ENCODE measurements at places on chromosomes 4 and X. TPM values are rescaled to one million over a fixed set of nuclear protein-coding genes. Genes with fewer than 3 reads are reported as not detected.

DNA sequence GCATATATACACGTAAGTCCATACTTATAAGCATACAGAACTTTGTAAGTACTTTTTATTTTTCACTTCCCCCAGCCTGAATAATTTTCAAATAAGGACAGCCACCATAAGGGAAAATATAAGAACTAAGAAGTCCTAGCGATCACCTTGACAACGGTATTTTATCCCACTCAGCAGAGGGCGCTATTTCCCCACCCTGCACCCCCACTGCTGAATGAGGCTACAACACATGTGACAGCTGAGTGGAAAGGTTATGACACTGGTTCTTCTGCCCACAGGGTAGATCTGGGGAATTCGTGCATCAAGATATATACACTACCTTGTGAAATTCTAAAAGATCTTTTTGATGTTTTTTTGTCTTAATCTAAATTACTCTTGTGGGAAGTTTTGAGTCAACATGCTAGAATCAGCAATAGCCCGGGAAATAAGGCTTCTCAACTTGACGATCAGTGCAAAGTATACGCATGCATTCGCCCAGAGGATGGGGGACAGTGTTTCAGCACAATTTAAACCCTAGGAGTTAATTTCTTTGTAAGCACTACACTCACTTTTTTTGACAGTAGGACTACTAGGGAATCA, 151.5 kb downstream of the CORIN start:
- no peaks in the 10 kb centered on the region for H3K36me3 ChIP-seq
- H3K4me1 ChIP-seq: no peaks in the 10 kb centered on the region
- H3K27ac ChIP-seq: no peak overlapping the region
- no peak overlapping the region for H3K4me3 ChIP-seq
- no peaks in the 10 kb centered on the region for H3K27me3 ChIP-seq

DNA sequence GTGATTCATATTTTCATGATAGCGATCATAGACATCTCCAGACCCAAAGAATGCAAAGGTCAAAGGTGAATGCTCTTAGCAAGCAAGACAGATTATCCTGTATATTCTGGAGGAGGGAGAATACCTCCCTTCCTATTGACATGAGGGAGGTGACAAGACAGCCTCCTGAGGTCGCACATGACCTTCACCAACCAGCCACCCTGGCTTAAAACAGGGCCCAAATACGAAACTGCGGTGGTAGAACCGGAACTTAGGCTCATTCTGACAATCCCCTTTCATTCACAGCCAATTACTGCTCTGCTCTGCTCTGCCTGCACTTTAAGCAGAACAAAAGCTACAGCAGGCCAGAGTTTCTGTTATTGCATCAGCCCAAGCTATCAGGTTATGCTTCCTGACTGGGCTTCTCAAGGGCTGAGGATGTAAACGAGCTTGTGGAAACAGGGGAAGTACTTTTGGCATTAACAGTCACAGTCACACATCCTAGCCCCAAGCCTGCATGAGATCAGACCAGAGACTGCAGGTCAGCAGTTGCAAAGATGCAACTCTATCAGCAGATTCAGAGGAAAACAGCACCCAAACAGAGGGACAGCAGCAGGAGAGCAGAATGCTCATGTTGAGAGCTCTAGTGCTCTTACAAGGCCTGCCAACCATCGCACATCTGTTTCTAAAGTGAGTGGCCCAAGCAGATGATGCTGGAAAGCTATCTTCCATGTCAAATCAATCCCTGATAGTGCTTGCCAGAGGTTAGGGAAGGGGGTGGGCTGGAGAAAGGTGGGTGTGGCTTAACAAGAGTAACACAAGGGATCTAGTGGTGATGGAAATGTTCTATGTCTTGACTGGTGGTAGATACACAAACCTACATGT, 51.3 kb upstream of the MAP3K15 start:
- no peaks in the 10 kb centered on the region for H3K4me1 ChIP-seq
- H3K27ac ChIP-seq: no peak overlapping the region
- no peak for DNase-seq
- no peaks in the 10 kb centered on the region for H3K36me3 ChIP-seq

DNA sequence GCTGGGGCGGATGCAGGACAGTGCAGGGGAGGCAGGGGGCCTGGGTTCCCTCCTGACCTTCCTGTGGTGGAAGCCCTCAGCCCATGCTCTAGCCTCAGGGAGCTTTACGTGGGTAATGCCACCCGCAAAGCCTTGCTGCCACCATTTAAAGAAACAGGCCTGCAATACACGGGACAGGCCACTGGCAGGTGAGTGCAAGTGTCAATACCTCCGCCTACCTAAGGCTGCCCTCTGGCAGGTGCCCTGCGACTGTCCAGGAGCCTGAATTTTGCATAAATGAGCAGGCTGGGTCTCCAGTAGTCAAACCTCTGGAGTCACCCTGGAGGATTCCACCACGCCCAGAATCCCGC, 5.9 kb downstream of the CRMP1 start:
- H3K4me1 ChIP-seq: no peaks in the 10 kb centered on the region
- peaks cover 15% of the 10 kb centered on the region for H3K27me3 ChIP-seq
- no peak for DNase-seq
- no peak overlapping the region for H3K4me3 ChIP-seq

DNA sequence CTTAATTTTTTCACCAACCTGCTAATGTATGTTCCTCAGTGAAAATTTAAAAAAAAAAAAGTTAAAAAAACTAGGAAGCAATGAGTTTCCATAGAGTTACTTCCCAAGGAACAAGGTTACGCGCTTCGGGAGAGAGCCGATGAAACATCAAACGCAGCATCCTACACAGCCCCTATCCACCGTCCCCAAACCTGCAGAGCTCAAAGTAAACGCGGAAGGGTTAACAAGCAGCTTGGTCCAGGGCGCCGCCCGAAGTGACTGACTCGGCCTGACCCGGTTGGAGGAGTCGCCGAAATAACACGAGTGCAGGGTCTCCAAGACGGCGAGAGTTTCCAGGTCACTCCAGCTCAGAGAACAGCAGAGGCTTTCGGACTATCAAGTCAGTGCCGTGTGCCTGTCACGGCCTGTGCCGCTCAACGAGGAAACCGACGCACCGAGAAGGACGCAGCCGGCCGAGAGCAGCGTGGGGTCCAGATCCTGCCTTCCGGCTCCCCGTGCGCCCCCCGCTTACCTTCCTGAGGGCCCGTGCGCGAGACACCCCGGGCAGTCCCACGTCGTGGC, 512 bp downstream of the NOP14 start:
- H3K36me3 ChIP-seq: peaks cover 10% of the 10 kb centered on the region
- H3K27ac ChIP-seq: peak overlapping the region; percentile 53
- H3K4me1 ChIP-seq: peaks cover 27% of the 10 kb centered on the region
- H3K4me3 ChIP-seq: peak overlapping the region; percentile 70
- no peak for DNase-seq
- no peaks in the 10 kb centered on the region for H3K27me3 ChIP-seq

DNA sequence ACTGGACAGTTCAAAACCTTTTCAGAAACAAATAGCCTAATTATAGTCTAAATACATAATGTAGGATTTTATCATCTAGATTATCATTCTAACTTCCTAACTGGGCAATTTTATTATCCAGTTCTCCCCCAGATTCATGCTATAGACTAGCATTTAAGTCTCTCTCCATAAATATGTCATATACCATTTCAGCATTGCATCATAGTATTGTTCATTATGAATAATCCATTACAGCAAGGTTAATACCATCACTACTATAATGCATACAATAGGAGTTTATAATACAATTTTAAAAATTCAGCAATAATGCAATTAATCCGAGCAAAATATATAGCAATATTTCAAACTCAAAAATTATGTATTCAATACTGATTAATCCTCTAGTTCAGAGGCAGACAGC, 77.4 kb downstream of the PDGFC start:
- H3K4me3 ChIP-seq: no peak overlapping the region
- H3K27me3 ChIP-seq: no peaks in the 10 kb centered on the region
- no peak for DNase-seq
- H3K36me3 ChIP-seq: no peaks in the 10 kb centered on the region
- H3K4me1 ChIP-seq: no peaks in the 10 kb centered on the region
- no peak overlapping the region for H3K27ac ChIP-seq

DNA sequence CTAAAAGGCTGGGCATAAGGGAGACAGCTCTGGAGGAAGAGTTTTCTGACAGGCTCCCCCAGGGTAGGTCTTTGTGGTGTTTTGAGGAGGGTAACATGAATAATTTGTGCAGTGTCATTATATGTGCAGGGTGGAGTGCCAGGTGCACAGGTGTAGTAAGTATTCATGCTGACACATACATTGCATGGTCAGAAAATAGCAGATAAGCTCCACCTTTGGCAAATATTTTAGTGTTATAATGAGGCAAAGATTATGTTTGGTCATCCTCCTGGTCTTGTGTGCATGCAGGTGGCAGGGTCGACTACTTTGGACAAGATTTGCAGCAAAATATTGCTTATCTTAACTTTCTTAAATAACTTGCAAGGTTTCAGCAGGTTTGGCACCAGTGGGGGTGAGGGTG, 910.4 kb upstream of the PCDH10 start:
- H3K4me1 ChIP-seq: no peaks in the 10 kb centered on the region
- H3K27me3 ChIP-seq: no peaks in the 10 kb centered on the region
- H3K36me3 ChIP-seq: no peaks in the 10 kb centered on the region
- no peak overlapping the region for H3K4me3 ChIP-seq
- no peak for DNase-seq

DNA sequence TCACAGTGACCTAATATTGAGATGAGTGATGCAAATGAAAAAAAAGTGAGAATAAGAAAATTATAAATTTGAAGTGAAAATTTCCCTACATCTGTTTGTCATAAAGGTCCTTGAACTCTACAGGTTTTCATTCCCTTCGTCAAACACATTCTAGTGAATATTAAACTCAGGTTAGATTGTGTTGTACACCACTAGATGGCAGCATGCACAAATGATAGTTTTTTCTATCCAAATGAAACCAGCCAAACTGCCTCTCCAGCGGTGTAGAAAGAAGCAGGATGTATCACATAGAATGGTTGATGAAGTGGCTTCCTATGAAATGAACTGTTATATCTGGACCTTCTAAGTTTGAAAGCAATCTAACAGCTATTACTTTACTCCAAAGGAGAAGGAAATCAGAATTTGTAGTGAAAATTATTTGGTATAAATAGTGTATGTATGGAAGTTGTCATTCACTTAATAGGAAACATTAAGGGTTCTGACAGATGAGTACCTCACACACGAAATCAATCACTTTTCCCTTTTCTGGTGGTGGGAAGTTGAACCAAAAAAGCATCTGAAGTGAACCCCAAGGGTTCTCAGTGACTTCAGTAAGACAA, 382.7 kb downstream of the UNC5C start:
- H3K4me3 ChIP-seq: no peak overlapping the region
- no peaks in the 10 kb centered on the region for H3K36me3 ChIP-seq
- no peaks in the 10 kb centered on the region for H3K27me3 ChIP-seq

- H3K4me1 ChIP-seq: no peaks in the 10 kb centered on the region
- no peak overlapping the region for H3K27ac ChIP-seq
- no peaks in the 10 kb centered on the region for H3K27me3 ChIP-seq
- no peak overlapping the region for H3K4me3 ChIP-seq
- H3K36me3 ChIP-seq: no peaks in the 10 kb centered on the region
Measured at GRCh38 chrX:147069926-147070325, 255.4 kb upstream of the CXorf51A start.

DNA sequence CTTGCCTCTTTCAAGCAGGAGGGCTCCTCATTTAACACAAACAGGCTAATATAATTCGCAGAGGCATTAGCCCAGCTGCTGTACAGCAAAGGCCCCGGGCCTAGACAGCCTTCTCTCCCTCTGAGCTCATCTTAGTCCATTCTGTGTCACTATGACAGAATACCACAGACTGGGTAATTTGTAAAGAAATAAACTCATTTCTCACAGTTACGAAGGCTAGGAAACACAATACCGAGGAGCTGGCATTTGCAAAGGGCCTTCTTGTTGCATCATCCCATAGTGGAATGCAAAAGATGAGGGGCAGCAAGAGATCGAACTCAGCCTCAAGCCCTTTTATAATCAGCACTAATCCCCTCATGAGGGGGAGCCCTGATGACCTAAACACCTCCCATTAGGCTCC, 48.5 kb downstream of the TSPAN5 start:
- DNase-seq: no peak
- H3K4me1 ChIP-seq: no peaks in the 10 kb centered on the region
- no peak overlapping the region for H3K27ac ChIP-seq
- no peaks in the 10 kb centered on the region for H3K27me3 ChIP-seq
- no peak overlapping the region for H3K4me3 ChIP-seq

WAS gene
- 81.9 TPM for total RNA-seq

- H3K4me1 ChIP-seq: no peaks in the 10 kb centered on the region
- no peaks in the 10 kb centered on the region for H3K27me3 ChIP-seq
- DNase-seq: no peak
- no peaks in the 10 kb centered on the region for H3K36me3 ChIP-seq
Measured at GRCh38 chrX:133364196-133364595, 51.1 kb downstream of the GPC4 start.

CCNB3 gene
- 0.11 TPM for total RNA-seq

DNA sequence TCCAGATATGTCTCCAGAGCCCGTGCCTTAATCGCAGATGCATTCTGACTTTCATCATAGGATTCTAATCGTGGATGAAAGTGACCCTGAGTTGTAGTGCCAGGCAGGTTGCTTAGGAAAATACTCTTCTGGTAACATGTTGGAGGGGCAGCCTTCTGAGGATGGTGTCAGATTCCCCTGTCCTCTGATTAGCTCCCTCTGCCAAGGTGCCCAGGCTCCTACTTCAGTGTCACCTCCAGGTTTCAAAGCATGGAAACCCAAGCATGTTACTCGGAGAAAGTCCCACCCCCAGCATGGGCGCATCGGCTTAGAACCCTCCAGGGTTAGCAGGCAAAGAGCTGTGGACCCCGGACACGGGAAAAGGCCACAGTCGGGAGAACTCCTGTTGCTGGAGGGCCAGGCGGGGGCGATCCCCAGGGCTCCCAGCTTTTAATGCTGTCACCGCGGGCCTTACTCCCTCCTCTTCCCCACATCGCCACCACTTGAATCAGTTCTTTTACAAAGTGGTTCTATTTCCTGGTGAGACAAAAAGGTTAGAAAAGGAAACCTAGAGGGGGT, 44.5 kb downstream of the TRIM2 start:
- DNase-seq: no peak
- H3K27me3 ChIP-seq: no peaks in the 10 kb centered on the region
- peaks cover 15% of the 10 kb centered on the region for H3K4me1 ChIP-seq
- no peak overlapping the region for H3K27ac ChIP-seq
- H3K4me3 ChIP-seq: peak overlapping the region; percentile 69
- no peaks in the 10 kb centered on the region for H3K36me3 ChIP-seq

ADH4 gene
- total RNA-seq: not detected

AADAT gene
- not detected for total RNA-seq

DNA sequence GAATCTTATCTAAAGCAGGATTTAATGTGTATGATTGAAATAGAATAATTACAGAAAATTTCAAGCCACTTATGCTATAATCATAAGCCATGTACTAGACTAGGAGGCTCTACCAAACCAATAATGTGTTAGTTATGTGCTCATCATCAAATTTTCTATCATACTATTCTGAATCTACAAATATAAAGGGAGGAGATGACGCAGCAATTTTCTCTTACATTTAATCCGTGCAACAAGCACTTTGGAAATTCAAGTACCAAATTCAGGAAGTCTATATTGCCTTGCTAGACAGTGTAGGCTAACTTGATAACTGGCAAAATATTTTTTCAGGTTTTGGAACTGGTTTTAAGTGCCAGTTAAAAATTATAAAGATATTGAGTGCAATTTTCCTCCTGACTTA, 283.5 kb downstream of the C4orf33 start:
- no peak overlapping the region for H3K27ac ChIP-seq
- no peaks in the 10 kb centered on the region for H3K27me3 ChIP-seq
- no peaks in the 10 kb centered on the region for H3K4me1 ChIP-seq
- H3K4me3 ChIP-seq: no peak overlapping the region
- no peaks in the 10 kb centered on the region for H3K36me3 ChIP-seq

TMPRSS11B gene
- total RNA-seq: not detected
